T-helper 2 cell (primary cell): ENCODE measurements at places on chromosomes 1 and 21.

- no peak for DNase-seq
Measured at GRCh38 chr1:66381621-66382275, 152.2 kb upstream of the SGIP1 start.

DNA sequence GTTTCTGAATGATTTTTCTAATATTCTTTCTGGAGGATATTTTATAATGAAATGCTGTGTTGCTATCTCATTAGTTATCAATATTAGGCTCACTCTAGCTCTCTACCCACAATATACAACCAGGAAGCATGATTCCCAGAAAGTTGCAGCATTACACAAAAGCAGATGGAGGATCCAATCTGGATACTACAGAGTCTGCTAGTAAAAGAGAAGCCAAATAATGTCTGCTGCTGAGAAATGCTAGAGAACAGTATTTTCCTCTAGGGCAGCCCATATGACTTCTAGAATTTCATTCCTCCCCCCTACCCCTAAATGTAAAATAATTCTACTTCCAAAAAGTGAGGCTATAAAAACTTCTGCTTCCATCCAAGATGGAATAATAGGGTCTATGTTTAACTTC is 239.8 kb downstream of the ZNF648 start:
- no peak for DNase-seq

- no peak for DNase-seq
Measured at GRCh38 chr21:18602711-18603110, 199.1 kb upstream of the TMPRSS15 start.

DNA sequence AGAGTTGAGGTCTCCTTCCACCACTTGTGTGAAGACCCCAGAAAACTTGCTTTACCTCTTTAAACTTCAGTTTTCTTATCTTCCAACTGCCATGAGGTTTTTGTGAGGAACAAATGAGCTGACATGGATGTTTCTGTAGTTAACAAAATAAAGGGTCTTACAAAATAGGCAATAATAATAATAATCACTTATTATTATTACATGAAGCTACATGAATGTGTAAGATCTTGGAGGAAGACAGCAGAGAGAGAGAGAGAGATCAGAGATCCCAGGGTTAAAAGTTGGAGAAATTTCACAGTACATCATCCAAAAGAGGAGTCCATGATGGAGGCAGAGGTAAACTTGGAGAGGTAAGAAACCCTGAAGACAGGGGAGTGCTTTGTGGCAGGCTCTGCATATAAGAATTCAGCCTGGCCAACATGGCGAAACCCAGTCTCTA is 10.7 kb downstream of the RCC1 start:
- DNase-seq, result no peak

DNA sequence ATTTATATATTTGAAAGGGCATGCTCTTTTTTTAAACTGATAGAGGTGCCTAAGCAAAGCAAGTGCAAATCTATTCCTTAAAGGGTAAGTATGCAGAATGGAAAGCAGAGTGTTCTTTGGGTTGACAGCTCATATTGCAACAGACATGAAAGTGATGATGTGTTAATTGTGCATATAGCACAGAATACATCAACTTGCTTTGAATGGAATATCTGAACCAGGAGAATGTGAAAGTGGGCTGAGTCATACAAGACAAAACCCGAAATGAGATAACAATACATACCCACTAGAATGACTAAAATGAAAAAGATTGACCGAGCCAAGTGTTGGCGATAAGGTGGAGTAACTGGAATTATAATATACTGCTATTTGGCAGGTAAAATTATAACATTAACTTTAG is 4.3 kb downstream of the CR1 start:
- no peak for DNase-seq

DNA sequence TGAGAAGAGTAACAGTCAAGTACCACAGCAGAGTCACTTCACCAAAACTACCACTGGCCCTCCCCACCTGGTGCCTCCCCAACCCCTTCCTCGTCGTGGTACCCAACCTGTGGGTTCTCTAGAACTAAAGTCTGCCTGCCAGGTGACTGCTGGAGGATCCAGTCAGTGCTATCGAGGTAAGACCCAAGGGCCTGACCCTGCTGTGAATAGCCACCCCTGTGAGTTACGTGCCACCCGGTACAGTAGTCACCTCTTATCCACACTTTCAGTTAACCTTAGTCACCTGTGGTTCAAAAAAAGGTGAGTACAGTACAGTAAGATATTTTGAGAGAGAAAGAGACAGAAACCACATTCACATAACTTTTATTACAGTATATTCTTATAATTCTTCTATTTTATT is 16.5 kb downstream of the TTF2 start:
- DNase-seq, result no peak
